ENCODE measurements at places on chromosomes 5 and 9.
A peak's percentile ranks its signal among the peaks of the same experiment; 100 is the strongest.

GRCh38 chr5:155906046-155906445, 420.9 kb upstream of the SGCD start:
- DNase-seq = no peak

DNA sequence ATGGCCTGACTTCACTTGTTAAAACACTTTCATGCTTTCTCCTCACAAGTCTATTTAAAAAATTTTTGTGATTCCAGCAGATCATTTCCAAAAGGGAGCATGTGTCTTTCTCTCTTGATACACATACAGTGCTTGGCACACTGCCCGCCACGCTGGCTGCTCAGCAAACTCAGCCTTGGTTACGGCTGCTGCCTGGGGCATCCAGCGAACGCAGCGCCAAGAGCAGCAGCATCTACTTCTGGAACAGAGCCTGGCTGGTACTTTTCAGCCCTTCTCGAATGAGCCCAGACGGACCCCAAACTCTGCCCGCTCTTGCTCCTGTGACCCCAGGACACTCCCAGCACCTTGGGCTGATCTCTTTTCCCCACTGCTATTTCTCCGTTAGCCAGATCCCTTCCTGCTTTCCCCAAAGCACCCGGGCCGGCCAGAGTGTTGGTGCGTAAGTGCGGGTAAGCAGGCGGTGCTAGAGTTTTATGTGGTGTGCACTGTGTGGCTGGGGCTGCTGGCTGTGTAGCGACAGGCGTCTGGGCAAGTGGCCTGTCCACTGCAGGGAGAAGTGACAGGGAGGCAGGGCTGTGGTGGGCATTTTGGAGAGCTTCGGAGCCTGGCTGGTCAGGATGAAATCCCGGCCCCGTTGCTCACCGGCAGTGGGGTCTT, 73.2 kb downstream of the SH3PXD2B start:
- no peak for DNase-seq

GRCh38 chr9:136202454-136203407, 2.2 kb downstream of the LHX3 start:
- no peak for DNase-seq

DNA sequence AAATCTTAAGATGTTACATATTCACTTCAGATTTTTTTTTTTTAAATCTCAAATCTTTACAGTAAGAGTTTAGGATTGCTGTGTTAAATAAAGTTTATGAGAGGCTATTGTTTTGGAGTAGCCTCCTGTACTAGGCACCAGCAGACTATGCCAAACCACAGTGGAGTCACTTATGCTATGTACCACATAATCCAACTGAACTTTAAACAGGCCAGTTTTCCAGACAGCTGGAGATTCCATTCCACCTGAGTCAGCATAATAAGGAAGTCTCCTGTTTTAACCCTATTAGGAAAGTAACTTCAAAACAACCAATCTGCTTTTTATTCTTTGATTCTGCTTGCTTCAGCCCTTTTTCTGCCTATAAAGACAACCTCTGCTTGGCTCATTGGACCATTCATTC, 205.2 kb downstream of the CSNK1G3 start:
- peak; percentile 80 for DNase-seq

DNA sequence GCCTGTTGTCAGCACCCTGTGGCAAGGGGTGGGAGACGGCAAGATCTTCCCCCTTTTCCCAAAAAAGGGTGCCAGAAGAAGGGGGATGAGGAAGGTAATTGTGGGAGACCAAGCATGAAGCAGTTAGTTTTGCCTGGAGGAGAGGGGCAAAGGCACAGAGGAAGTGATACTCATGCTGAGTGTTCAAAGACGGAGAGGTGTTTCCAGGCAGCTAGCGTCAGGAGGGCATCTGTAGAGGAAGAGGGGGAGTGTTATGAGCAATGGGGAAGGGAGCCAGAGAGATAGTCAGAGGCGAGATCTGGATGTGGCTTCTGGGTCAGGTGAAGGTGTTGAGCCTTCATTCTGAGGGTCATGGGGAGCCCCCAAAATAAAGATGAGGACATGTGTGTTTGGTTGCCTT, 26.9 kb upstream of the ADAM19 start:
- peak; percentile 49 for DNase-seq

DNA sequence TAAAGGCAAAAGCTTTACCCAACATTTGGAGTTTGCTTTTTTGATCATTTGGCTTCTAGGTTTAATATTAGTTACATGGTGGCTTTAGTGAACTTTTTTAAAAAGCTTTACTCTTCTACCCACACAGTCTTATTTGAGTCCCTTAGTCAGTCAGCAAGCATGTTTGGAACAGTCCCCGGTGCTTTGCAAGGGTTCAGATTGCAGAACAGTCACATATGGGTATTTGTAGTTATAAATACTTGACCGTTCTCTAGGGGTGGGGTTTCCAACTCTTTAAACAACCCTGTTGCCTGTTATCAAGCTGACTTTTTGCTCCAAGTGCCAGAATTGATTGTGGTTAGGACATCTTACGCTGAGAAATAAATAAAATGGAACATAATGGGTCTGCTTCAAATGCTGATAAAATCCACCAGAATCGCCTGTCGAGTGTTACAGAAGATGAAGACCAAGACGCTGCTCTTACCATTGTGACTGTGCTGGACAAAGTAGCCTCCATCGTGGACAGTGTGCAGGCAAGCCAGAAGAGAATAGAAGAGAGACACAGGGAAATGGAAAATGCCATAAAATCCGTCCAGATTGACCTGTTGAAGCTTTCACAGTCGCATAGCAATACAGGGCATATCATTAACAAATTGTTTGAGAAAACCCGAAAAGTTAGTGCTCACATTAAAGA, at the start of gene CAVIN4:
Gene CAVIN4 (plus strand): TSS at position 304 of the 673 bp plus-strand sequence. CDS start 65 bp downstream, at position 369.
- DNase-seq = peak; percentile 28

GRCh38 chr5:42878041-42878440, 66.3 kb upstream of the SELENOP start:
- no peak for DNase-seq

GRCh38 chr9:75039801-75040200, 11.7 kb upstream of the CARNMT1 start:
- peak; percentile 25 for DNase-seq

GRCh38 chr5:148085977-148086705, 22.4 kb downstream of the SPINK5 start:
- no peak for DNase-seq

DNA sequence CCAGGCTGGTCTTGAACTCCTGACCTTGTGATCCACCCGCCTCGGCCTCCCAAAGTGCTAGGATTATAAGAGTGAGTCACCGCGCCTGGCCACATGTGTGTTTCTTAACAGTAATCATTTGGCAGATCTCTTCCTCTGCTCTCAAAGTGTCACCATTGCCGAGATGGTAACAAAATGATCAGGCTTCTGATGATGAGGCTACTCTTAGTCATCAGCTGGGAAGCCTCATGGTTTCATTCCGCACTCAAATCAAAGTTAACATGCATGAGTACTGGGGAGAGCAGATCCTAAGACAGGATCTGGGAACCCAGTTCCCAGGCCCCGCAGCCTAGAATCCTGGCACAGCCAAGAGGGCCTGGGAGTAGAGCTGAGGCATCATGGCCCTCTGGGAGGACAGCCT, 27.4 kb downstream of the BARHL1 start:
- DNase-seq = peak; percentile 99

GRCh38 chr5:170408877-170409660, 19.9 kb upstream of the KCNMB1 start:
- no peak for DNase-seq

DNA sequence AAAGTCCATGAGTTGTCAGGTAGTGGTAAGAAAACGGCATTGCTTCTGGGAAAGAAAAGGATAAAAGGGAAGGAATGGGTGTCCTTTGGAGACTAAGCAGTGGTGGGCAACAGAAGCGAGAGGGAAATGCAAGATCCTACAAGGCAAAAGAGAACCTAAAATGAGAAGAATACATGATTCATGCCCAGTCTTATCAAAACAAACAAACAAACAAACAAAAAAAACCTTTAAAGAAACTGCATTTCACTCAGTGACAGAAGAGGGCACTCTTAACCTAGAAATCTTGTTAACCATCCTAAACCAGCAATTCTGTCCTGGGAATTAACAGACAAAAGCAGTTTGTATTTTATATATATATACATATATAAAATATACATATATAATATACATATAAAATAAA, 88.5 kb downstream of the SUSD1 start:
- DNase-seq = peak; percentile 38

- DNase-seq = no peak
Measured at GRCh38 chr5:125257997-125258396, 511.6 kb upstream of the ZNF608 start.

Data from HCEC 1CT (cell line).